ENCODE measurements at places on chromosomes 2 and 18.

DNA sequence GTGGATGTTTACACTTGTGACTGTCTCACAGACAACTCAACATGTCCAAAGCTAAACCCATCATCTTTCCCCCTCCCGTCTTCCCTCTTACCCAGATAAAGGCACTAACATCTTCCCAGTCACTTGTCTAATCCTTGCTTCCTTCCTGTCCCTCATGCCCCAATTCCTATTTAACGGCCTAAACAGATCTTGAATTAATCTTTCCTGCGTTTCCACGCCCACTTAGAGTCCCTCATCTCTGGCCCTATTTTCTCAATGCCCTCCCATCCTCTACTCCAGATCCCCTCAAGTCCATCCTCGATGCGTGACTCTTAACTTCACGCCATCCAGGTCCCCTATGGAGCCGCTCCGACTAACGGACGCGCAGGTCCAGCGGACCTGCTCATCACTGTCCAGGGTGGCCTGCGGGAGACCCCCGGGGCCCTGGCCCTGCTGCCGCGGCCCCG, 682 bp upstream of the SCLY start:
- no peak for DNase-seq

DNA sequence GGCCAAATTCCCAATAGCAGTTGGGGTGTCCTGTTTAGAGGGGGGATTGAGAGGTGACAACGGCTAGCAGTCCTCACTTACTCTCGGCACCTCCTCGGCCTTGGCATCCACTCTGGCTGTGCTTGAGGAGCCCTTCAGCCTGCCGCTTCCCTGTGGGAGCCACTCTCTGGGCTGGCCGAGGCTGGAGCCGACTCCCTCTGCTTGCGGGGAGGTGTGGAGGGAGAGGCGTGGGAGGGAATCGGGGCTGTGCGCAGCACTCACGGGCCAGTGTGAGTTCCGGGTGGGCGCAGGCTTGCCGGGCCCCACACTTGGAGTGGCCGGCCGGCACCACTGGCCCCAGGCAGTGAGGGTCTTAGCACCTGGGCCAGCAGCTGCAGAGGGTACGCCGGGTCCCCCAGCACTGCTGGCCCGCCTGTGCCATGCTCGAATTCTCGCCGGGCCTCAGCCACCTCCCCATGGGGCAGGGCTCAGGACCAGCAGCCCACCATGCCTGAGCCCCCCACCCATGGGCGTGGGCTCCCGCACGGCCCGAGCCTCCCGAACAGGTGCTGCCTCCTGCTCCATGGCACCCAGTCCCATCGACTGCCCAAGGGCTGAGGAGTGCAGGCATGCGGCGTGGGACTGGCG, 705.9 kb upstream of the ZNF804A start:
- DNase-seq = no peak

GRCh38 chr2:174495365-174496012, 8.7 kb upstream of the GPR155 start:
- DNase-seq = no peak

GRCh38 chr18:36284268-36284667, 13.2 kb upstream of the FHOD3 start:
- no peak for DNase-seq

- DNase-seq = no peak
Observed at GRCh38 chr2:170582313-170582712, 132.8 kb upstream of the SP5 start.

- DNase-seq = no peak
Observed at GRCh38 chr2:40244251-40244650, 207.6 kb downstream of the SLC8A1 start.

DNA sequence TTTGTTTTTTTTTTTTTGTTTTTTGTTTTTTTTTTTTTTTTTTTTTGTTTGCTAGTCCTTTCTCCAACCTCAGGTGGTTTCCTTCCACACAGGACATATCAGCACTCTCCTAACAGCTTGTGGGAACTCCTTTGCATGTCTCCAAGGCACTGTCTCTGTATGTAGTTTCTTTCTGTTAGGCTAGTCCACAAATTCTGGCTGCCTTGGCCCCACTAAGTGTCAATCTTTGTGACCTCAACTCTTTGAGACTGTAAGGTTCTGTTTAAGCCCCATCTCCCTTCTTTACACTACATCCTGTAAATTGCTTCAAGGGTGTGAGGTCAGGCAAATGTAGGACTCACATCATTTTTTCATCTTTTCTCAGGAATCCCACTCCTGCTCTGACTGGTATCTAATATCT, 85.1 kb downstream of the NCOA1 start:
- no peak for DNase-seq

DNA sequence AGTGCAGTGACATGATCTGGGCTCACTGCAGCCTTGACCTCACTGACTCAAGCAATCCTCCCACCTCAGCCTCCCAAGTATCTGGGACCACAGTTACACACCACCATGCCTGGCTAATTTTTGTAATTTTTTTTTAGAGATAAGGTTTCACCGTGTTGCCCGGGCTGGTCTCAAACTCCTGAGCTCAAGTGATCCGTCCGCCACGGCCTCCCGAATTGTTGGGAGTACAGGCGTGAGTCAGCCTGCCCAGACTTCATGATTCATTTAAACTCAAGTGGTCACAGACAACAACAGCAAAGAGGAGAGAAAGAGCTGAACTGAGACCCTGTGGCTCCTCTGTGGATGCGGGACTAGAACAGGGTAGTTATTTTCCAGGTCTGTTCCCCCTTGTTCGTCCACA, 83.0 kb downstream of the TSHZ1 start:
- peak; percentile 30 for DNase-seq

DNA sequence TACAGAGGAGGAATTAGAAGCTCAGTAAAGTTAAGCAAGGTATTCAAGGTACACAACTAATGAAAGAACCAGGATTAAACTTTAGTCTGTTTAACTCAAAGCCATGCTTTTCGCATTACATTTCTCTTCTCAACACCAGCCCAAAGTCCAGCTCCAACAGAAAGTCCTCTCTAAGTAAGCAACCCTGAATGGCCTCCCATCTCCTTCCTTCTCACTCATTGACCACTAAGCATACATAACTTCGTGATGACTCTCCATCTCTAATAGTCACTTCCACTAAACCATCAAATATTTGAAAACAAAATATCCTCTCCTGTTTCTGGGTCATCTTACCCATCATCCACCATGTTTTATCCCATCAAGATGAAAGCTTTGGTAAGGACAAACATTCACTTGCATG, 219.8 kb downstream of the RAD51AP2 start:
- no peak for DNase-seq

- DNase-seq = no peak
Observed at GRCh38 chr2:134785659-134786430, 52.6 kb upstream of the ACMSD start.

DNA sequence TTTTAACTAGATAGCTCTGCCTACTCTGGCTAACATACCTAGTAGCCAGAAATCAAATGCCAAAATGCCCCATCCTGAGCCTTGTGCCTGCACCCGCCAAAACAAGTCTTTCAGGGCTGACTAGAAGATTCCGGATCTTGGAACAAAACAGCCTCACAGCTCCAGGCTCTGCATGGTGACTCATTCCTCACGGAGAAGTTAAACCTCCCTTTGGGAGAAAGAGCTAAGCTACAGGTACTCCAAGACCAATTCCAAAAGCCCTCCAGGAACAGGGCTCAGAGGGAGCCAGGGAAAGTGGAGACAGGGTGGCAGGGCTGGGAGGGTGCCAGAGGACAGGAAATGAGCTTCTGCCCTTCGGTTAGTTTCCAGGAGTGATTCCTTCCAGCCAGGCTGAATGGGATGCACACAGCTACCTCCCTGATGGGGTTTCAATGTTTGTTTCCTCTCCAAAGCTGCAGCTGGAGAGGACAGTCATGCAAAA, 295.6 kb downstream of the TNS1 start:
- DNase-seq = peak; percentile 48

DNA sequence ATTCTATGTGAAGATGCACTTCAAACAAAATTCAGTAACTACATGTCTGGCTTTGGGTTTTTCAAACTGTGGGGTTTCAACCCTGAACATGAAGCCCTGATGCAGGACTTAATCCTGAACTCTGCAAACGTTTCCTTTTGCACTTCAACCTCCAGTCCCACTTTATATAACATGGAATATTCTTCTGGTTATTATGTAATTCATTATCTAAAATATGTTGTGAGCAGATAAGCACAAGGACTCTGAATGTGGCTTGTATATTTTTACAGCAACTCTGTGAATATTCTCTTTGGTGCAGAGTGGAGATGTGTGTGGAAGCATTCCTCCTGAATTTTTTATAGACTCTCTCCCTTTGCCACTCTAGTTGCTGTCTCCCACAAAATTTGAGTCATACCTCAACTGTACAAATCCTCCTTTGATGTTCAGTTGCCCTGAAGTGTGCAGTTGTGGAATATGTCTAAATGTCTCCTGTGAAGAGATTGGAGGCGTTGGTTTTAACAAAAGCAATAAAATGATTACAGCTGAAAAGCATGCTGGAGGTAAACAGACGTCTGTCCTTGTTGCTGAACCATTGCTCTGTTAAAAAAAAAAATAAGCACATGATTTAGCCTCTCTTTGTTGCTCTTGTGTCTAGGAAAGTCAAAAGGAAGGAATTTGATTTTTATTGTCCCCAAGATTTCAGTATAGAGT, 205.1 kb upstream of the NRP2 start:
- DNase-seq = no peak

GRCh38 chr2:223230352-223230751, 178.4 kb downstream of the KCNE4 start:
- DNase-seq = no peak

- no peak for DNase-seq
Observed at GRCh38 chr2:65483763-65484162, 51.4 kb upstream of the SPRED2 start.

DNA sequence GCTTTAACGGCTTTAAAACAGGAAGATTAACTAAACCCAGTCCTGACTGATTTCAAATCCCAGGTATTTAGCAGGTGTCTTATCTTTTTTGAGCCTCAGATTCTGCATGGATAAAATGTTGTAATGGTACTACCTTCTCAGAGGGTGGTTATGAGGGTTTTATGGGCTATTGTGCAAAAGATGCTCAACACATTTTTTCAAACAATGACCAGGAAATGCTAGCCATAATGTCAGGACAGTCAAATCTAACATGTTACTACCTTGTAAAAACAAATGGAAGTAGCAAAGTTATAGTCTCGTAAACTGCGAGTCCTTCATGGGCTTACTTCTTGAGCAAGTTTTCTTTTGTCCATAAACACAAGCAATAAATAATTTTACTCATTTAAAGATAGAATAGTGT, 162.1 kb upstream of the TFPI start:
- DNase-seq = no peak

GRCh38 chr2:140027320-140027719, 1247.1 kb upstream of the NXPH2 start:
- DNase-seq = no peak

DNA sequence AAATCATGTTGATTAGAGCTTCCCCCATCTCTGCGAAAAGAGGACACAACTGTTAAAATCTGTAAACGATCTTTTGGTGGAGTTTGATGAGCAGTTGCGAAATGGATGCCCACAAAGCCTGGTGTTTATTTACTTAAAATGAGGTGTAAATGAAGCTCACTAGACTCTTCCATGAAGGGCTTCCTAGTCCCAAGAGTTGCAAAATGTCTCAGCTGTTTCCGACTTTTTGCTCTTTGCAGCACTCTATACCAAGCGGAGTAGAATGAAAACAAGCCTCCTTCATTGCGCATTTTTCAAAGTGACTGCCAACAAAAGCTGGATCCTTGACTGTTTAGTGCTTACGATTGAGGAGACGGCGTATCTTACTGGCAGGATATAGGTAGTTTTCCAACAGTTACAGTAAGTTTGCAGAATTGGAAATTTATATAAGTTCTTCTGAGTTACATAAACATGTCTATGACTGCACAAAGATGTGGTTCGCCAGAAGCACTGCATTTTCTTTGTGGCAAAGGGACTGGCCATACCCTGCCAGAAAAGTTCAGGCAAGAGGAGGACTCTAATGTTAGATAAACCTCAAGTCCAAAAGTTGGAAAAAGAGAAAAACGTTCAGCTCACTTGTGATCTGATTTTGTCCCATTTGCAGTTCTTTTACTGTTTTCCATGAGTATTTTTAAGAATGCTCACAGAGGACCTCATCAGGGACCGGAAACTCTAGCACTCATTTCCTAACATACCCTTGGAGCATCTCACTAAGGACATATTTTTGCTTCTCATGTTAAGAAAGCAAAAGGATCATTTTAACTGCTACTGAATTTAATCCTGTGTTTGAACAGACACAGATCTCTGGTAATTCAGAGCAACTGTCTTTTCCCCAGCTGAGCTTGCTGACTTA, 42.7 kb downstream of the COLEC12 start:
- no peak for DNase-seq

DNA sequence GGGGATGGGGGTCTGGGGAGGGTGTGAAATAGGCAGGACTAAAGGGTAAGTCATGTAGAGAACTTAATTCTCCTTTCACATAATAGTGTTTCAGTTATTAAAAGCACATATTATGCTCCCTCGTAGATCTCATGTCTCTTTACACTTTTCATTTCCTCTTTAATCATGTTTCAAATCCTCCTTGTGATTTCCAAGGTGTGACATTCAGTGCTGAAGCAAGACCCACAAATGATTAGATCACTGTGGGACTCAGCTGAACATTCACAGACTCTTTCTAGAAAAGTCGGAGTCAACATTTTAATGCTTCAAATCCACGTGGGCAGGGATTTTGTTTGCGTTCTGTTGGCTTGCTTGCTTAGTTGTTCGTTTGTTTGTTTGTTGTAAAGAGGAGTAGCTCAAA, 34.7 kb upstream of the CALCRL start:
- DNase-seq = no peak

DNA sequence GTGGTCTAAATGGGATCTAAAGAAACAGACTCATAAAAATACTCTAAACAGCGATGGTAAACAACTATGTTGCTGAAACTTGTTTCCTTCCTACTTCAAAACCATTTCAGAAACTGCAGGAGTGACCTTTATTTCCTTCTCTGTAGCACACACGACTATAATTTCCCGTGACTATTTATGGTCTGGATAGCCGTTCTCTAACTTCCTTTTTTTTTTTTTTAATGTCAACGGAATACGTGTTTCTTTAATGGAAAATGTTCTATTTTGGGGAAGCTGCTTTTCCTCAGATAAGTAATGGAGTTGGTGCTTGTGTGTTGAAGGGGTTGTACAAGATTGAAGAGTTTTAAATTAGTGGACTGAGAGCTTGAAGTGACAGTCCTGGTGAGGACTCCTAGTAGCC, 224.1 kb downstream of the PHLPP1 start:
- no peak for DNase-seq

- peak; percentile 19 for DNase-seq
Observed at GRCh38 chr2:217456016-217456415, 546.8 kb downstream of the TNS1 start.

- DNase-seq = no peak
Observed at GRCh38 chr18:45213040-45213333, 402.3 kb upstream of the SLC14A2 start.

DNA sequence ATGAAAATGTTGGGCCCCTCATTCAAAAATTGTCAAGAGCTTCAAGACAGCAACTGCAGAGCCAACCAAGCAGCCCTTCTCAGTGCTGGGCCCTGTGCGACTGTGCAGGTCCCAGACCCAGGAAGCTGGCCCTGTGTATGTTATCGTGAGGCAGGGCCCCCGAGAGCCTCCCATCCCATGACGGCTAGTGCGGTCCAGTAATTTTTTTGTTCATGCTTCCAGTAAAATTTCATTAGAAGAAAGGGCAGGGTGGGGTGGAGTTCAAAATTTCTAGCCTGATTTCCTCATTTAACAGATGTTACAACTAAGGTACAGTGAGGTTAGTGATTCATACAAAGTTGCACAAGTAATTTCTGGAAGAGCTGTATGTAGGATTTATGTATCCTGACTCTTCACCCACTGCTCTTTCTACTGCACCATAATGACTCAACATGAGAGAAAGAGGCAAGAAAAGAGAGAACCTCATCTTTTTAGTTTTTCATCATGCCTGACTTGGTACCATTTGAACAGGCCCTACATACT, 105.5 kb downstream of the ZEB2 start:
- peak; percentile 66 for DNase-seq

Measured in kidney tubule cell (primary cell).